ENCODE measurements at places on chromosomes 5 and 9.

DNA sequence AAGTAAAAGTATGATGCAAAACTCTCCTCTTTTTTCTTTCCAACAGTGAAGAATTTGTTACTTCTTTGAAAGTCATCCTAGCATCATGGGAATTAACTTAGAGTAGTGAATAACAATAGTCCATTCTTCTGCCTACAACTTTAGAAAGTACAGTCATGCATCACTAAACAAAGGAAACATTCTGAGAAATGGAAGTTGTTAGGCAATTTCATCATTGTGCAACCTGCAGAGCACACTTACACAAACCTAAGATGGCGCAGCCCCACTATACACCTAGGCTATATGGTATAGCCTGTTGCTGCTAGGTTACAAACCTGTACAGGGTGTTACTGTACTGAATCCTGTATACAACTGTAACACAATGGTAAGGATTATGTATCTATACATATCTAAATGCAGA, 1209.3 kb upstream of the C9orf72 start:
- DNase-seq, result no peak

DNA sequence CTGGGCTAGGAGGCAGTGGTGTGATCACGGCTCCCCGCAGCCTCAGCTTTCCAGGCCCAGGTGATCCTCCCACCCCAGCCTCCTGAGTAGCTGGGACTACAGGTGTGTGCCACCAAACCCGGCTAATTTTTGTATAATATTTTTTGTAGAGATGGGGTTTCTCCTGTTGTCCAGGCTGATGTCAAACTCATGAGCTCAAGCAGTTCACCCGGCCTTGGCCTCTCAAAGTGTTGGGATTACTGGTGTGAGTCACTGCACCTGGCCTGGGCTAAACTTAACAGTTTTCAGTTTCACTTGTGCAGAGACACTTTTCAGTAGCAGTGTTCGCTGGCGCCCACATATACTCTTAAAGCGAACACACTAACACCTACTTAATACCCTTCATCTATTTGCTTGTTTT, 205.6 kb upstream of the ZNF608 start:
- no peak for DNase-seq

DNA sequence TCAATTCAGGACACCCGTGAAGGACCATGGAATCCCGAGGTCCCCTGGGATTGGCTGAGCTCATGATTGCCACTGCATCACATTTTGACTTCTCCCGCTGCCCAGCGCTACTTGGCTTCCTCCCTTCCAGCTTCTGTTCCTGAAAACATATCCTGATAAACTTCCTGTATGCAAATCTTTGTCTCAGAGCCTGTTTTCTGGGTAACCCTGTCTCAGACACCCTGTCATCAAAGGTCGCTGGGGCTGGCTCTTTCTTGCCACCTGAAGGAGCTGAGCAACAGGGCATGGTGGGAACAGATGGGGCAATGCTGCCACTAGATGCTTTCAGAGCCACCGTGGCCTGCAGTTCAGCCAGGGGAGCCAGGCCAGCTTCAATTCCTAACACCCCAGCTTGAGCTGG, 154.3 kb upstream of the TBC1D2 start:
- no peak for DNase-seq

- DNase-seq, result peak; percentile 99
Observed at GRCh38 chr5:65809817-65810531, 88.0 kb downstream of the NLN start.

DNA sequence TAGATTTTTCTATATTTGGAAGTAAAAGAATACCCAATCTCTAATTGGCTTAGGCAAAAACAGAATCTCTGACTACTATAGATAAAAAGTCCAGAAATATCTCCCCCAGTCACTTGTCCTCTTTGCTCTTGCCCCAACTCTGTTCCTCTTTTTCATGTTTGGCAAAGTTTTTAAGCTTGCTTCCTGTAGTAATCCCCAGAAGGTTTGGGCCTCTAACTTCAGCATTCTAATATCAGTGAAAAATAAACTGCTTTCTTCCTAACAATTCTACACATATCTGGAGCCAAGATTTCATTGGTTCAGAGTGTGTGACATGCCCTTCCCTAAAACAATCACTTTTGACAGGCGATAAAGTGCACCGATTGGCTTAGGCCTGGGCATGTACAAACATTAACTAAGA, 1680.3 kb downstream of the MAT2B start:
- no peak for DNase-seq

GRCh38 chr5:154524181-154524580, 46.2 kb upstream of the HAND1 start:
- DNase-seq, result no peak

DNA sequence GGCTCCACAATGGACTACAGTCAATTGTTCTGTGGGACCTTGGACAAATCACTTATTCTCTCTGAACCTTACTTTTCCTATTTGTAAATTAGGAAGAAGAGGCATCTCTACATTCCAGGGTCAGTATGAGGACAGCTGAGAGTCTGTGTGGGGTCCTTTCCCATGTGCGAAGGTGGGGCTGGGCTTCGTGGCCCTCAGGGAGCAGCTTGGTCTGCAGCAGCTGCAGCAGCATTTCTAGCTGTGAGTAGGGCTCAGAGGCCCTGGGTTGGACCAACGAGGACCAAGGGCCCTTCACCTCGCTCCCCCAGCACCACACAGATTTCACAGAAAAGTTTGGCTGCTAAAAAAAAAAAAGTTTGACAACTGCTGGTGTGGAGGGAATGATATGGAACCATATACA, 9.4 kb upstream of the DDX41 start:
- no peak for DNase-seq

- DNase-seq, result peak; percentile 91
Observed at GRCh38 chr9:115118879-115119218, 892 bp upstream of the TNC start.

- DNase-seq, result no peak
Observed at GRCh38 chr9:133943781-133944745, 48.1 kb downstream of the VAV2 start.

- DNase-seq, result no peak
Observed at GRCh38 chr9:74281674-74282073, 215.5 kb upstream of the RORB start.

DNA sequence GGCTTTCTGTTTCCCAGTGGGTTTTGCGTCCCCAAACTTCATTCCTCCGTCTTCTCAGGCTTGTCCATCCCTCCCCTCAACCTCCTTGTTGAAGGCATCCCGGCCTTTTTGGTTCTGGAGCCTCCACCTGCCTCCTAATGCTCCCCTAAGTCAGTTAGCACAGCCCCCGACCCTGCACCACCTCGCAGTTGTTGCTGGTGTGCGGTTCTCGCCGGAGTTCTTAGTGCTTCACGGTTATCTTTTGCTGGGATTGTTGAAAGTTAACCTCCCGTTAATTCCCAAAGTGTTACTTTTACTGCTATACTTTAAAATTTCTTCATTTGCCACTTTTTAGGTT, 447 bp downstream of the UBLCP1 start:
- DNase-seq, result no peak
